Kasumi-1 (cell line): ENCODE measurements at places on chromosomes 16 and 17.

DNA sequence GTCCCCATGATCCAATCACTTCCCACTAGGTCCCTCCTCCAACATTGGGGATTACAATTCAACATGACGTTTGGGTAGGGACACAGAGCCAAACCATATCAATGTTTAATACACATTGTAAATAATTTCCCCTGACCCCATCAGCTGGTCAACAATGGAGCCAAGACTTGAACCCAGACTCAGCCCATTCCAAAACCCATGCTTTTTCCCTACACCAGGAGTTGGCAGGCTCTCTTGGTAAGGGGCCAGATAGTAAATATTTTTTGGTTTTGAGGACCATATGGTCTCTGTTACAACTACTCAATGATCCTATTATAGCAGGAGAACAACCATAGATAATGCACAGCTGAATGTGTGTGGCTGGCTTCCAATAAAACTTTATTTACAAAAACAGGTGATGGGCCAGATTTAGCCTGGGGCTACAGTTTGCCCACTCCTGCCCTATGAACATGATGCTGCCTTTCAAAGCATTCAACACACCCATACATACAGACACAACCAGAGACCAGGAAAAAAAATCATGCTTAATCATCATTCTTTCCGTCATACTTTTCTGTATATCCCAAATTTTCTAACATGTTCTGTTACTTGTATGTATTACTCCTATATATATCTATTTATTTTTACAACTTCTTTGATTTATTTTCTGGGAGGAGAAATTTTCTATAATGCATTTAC is 22.1 kb upstream of the MSI2 start:
- no peak for DNase-seq

GRCh38 chr16:19136549-19137196 is 22.9 kb downstream of the ITPRIPL2 start:
- no peak for DNase-seq

GRCh38 chr17:35295686-35296085 is 52.8 kb downstream of the SLFN5 start:
- no peak for DNase-seq

- peak; percentile 24 for DNase-seq
These were observed 2.6 kb downstream of the RARA start for GRCh38 chr17:40311575-40311974.

DNA sequence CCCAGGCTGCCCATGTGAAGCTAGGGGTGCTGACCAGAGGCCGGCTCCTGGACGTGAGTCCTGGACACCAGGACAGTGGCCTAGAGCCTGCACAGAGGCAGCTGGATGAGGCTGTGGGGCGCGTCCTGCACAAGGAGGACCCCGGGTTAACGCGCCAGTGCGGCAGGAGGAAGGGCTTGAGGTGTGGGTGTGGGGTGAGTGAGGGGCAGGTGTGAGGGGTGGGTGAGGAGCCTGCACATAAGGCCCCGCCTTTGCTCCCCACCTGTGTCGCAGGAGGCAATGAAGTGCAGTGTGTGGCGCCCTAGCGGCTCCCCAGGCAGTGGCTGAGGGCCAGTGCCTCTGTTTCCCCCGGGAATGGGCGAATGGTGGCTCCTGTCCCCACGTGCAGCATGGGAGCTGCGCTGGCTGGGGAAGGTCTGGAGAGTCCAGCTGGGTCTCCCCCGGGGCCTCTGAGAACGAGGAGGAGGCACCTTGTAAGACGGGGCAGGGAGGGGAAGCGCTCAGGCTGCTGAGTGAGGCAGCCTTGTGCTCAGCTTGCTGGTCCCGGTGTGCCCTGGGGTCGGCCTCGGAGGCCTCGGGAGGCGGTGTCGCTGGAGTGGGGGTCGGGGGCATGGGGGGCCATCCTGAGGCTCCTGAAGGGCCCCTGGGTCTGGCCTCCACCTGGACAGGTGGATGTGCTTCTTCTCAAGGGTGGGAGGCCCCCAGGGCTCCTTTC is 3.2 kb downstream of the CD7 start:
- DNase-seq = no peak

GRCh38 chr17:33750943-33751701 is 458.0 kb upstream of the ASIC2 start:
- DNase-seq = peak; percentile 63

- no peak for DNase-seq
These were observed 13.1 kb downstream of the BCAR1 start for GRCh38 chr16:75238132-75238852.

DNA sequence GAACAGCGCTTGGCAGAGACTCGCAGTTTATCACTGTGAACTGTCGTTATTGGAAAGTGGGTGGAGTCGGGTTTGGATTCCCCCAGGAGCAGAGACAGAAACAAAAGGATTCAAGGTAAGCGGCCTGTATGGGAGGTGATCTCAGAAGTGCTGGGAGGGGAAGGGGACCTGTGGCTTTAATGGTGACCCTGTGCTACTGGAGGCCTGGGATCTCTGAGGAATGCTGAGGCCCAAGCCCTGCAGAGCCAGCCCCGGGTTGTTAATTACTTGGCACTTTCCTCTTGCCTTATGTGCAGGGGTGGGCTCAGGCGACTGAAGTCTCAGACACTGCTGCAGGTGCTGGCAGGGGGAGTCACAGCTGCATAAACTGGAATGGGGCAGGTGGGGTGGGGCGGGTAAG is 27.4 kb downstream of the IRF8 start:
- no peak for DNase-seq

DNA sequence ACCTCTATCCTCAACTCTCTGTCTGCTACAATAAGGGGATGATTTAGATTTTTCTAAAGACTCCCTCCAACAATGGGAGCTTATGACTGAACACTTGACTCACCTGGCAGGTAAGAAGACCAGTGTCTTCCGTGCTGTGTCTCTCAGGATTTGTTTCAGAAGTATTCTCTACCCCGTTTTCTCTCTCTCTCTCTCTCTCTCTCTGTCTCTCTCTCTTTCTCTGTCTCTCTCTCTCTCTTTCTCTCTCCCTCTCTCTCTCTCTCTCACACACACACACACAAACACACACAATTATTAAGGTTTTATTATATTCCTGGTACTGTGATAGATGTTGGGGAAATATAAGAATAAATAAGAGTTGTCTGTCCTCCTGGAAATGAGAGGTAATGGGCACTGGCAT is 263.9 kb downstream of the TOX3 start:
- no peak for DNase-seq

- no peak for DNase-seq
These were observed 12.0 kb upstream of the ADAT1 start for GRCh38 chr16:75635036-75635435.

DNA sequence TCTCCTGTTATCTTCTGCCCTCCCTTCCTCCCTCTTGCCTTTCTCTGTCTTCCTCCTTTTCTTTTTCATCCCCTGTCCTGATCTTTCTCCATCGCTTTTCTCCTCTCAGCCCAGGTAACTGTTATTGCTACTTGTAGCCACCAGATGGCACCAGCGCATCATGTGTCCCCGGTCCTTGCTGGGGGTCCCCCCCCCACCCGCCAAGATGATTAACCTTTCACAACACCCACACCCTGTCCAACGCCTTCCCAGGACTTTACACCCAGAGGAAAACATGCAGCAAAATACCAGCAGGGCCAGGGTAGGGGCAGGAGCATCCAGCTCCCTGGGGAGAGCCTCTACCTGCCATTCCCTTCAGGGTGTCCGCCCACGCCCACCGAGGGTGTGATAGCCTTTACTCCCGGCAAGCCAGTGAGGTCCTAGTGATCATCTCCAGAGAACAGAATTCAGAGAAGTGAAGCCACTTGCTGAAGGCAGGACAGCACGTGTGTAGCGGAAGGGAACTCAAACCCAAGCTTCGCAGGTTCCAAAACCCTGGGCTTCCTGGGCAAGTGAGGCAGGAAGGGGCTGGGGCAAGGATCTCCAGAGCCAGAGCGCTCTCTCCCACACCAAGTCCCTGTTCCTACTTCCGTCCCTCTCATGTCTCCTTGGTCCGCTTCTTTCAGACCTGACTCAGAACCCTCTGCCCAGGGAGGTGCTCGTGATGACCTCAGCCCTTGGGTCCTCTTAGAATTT is 13.4 kb upstream of the TAC4 start:
- peak; percentile 72 for DNase-seq

- DNase-seq = no peak
These were observed at the start of gene ASB16 for GRCh38 chr17:44170499-44171201. Gene ASB16, plus strand, starts transcription at chr17:44170704. Its CDS starts 86 bp downstream, at chr17:44170790.

- peak; percentile 14 for DNase-seq
These were observed 387.5 kb upstream of the HSBP1 start for GRCh38 chr16:83420206-83420760.

DNA sequence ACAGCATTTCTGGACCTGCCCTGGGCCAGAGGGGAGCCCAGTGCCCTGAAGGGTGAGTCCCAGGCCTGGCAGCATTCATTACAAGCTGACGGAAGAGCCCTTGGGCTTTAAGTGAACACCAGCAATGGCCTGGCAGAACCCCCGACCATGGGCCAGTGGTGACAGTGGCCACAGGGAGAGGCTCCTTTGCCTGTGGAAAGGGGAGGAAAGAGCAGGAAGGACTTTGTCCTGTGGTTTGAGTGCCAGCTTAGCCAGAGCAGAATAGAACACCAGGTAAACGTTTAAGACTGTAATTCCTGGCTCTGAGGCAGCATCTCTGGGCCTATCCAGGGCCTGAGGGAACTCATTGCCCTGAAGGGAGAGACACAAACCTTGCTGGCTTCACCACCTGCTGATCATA is 34.3 kb upstream of the ATP2C2 start:
- DNase-seq = no peak

GRCh38 chr16:19809121-19809635 is 75.5 kb downstream of the GPRC5B start:
- peak; percentile 3 for DNase-seq

- DNase-seq = no peak
These were observed 14.0 kb downstream of the RPGRIP1L start for GRCh38 chr16:53689636-53690035.

DNA sequence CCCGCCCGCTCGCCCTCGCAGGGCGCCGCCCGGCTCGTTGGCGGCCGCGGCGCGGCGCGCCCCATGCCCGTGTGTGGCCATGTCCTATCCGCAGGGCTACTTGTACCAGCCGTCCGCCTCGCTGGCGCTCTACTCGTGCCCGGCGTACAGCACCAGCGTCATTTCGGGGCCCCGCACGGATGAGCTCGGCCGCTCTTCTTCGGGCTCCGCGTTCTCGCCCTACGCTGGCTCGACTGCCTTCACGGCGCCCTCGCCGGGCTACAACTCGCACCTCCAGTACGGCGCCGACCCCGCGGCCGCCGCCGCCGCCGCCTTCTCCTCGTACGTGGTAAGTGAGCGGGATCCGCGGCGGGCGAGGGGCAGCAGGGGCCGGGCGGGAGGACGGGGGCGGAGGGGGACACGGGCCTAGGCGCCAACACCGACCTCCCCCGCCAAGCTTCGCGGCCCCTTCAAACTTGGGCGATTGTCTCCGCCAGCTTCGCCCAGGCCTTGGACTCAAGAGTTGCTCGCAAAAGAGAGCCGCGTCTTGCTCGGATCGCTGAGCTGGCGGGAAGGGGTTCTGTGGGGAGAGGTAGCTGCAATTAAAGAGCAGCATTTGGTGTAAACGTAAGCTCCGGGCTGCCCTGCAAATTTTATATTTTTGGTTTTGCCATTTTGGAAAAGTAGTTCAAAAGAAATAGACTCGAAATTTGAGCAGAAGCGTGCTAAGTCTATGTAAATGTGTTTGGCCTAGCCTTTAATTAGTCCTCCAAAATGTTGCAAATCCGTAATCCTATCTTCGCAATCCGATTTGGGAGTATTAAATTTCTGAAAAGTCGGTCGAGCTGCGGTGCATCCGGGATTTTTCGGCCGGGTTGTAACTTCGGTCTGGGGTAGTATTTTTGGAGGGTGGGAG is 702 bp downstream of the IRX5 start:
- peak; percentile 21 for DNase-seq

- DNase-seq = no peak
These were observed 64.6 kb upstream of the IRX3 start for GRCh38 chr16:54351171-54351570.

DNA sequence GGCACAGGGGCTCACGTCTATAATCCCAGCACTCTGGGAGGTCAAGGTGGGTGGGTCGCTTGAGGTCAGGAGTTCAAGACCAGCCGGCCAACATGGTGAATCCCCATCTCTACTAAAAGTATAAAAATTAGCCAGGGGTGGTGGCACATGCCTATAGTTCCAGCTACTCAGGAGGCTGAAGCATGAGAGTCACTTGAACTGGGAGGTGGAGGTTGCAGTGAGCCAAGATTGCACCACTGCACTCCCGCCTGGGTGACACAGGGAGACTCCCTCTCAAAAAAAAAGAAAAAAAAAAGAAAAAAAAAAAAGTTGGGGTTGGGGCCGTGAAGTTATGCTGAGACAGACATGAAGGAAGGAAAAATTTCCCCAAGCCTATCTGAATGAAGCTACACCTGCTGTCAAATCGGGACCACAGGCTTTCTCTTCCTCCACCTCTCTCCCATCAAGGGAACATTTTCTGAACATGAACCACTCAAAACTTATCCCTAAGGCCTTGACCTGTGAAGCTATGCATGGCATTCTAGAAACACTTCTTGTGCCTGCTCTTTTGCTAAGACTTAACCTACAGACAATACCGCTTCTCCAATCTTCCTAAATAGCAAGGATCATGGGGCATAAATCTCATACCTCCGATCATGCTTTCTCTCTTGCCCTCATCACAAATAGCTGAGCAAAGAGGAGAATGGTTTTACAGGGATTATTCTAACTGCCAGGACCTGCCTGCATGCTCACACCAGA is 88.6 kb downstream of the CYTH1 start:
- DNase-seq = no peak

DNA sequence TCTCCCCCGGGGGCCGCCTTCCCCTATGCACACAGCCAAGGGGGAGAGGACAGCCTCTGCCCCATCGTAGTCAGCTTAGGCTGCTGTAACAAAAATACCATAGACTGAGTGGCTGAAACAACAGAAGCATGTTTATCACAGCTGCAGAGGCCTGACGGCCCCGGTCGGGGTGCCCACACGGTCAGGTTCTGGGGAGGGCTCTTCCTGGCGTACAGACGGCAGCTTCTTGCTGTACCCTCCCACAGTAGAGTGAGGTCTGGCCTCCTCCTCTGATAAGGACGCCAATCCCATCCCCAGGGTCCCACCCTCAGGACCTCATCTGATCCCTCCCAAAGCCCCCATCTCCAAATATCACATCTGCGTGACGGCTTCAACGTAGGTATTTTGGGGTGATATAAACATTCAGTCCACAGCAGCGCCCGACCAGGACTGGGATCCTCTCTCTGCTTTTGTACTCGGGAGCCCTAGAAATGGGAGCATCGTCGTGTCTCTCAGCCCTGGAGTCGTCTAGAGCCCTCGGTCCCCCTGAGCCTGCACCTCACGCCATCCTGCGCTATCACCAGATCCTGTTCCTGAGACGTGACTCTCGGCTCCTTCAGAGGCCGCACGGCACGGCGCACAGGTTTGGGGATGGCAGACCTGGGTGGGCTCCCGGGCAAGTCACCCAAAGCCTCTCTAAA is 67.8 kb downstream of the RPH3AL start:
- DNase-seq = no peak

DNA sequence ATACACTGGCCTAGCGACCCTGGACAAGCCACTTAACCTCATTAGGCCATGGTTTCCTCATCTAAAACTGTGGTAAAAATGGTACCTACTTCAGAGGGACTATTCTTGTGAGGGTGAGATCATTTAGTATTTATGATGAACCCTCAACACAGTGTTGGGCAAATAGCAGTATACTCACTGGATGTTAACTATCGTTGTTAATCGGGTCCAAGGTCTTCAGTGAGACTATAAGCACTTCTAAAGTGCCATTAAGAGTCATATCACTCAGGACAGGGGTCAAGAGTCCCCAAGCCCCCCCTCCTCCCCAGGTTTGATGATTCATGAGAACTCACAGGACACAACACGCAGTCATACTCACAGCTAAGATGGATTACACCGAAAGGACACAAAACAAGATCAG is 11.0 kb downstream of the TK2 start:
- no peak for DNase-seq
